ENCODE measurements at places on chromosomes 5 and 9. TPM values are rescaled to one million over a fixed set of nuclear protein-coding genes. Genes with fewer than 3 reads are reported as not detected.

The FBXW2 gene
- total RNA-seq, result 44.2 TPM

The FOXD1 gene
- total RNA-seq, result 15.8 TPM

The LHX3 gene
- 0.05 TPM for total RNA-seq

The TAF1L gene
- total RNA-seq, result not detected

The KIF12 gene
- 2.3 TPM for total RNA-seq

The HTR4 gene
- not detected for total RNA-seq

The OR1J1 gene
- total RNA-seq, result not detected

The MYMK gene
- not detected for total RNA-seq

The NMUR2 gene
- total RNA-seq, result 0.22 TPM

The NR5A1 gene
- total RNA-seq, result 0.11 TPM

The LCN12 gene
- 1.1 TPM for total RNA-seq

The PKD2L2 gene
- total RNA-seq, result not detected

The MARCHF6 gene
- total RNA-seq, result 86.4 TPM

The SHISAL2B gene
- not detected for total RNA-seq

The LMNB1 gene
- 70.9 TPM for total RNA-seq

The LEAP2 gene
- 0.52 TPM for total RNA-seq

The CARTPT gene
- total RNA-seq, result not detected

The IL4 gene
- total RNA-seq, result not detected

The TRIM41 gene
- 19.0 TPM for total RNA-seq

The KCTD16 gene
- not detected for total RNA-seq

The INSL4 gene
- 17.1 TPM for total RNA-seq

The KIF20A gene
- 38.7 TPM for total RNA-seq

The LCN1 gene
- total RNA-seq, result not detected

The SOWAHA gene
- total RNA-seq, result 0.18 TPM

The PCDHGA10 gene
- 0.02 TPM for total RNA-seq

The FUT7 gene
- 0.05 TPM for total RNA-seq

The FAXDC2 gene
- total RNA-seq, result 0.17 TPM

The PTGS1 gene
- 2.3 TPM for total RNA-seq

The ISCA1 gene
- 50.7 TPM for total RNA-seq

The SEMA5A gene
- not detected for total RNA-seq

The SNX24 gene
- 23.6 TPM for total RNA-seq

The KCNMB1 gene
- not detected for total RNA-seq

The CYLC2 gene
- not detected for total RNA-seq

The LRRC70 gene
- total RNA-seq, result 0.15 TPM

The SH3GLB2 gene
- 44.8 TPM for total RNA-seq

The NEURL1B gene
- 9.2 TPM for total RNA-seq

The UGT3A1 gene
- total RNA-seq, result not detected

The FBP1 gene
- not detected for total RNA-seq

The PRDM9 gene
- total RNA-seq, result not detected
